SK-N-DZ (cell line): ENCODE measurements at places on chromosomes 1 and 21.

- DNase-seq: no peak
These were observed 58.2 kb downstream of the FNBP1L start for GRCh38 chr1:93506126-93506525.

DNA sequence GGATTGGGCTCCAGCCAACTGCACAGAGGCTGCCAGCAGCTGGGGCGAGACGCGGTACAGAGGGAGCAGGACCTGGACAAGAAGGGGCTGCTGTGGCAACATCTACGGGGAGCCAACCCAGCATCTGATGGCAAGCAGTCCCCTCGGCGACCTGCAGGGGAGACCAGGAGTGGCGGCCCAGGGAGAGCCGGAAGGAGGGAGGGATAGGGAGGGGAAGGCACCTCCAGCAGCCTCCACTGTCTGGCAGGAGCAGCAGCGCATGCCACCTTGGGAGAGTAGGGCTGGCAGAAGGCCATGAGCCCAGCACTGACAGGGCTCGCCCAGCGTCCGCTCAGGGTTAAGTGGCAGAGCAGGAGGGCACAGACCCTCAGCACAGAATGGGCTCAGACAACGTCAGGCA, 17.3 kb downstream of the CHD5 start:
- no peak for DNase-seq

GRCh38 chr1:223827193-223827663, 18.5 kb downstream of the TP53BP2 start:
- DNase-seq: no peak

DNA sequence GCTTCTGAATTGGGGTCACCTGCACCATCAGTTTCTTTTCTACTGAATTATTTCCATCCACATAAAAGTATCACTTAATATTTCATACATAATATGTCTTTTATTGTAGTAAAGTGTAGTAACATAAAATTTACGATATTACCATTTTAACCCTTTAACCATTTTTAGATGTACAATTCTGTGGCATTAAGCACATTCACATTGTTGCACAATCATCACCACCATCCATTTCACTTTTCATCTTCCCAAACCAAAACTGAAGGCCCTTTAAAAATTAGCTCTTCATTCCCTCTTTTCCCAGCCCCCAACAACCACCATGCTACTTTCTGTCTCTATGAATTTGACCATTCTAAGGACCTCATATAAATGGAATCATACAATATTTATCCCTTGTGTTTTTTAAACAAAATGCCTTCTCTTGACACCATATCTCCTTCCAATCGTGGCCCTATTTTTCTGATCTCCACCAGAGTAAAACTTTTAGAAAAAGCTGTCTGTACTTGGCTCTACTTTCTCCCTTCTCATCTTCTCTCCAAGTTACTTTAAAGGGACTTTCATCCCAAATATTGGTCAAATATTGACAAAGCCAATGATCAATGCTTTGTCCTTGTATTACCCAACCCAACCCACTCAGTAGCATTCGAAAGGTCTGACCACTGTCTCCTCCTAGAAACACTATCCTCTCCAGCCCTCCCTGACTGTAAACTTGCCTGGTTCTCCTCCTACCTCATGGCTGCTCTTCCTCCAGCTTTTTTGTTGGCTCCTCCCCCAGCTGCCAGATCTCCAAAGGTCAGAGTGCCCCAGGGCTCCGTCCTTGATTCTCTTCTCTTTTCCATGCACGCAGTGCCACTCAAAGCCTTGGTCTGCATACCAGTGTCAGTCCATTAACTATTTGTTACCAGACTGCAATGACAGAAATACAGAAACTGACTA, 44.7 kb downstream of the SLC30A10 start:
- no peak for DNase-seq

GRCh38 chr1:48627486-48627885, 149.2 kb downstream of the BEND5 start:
- no peak for DNase-seq

DNA sequence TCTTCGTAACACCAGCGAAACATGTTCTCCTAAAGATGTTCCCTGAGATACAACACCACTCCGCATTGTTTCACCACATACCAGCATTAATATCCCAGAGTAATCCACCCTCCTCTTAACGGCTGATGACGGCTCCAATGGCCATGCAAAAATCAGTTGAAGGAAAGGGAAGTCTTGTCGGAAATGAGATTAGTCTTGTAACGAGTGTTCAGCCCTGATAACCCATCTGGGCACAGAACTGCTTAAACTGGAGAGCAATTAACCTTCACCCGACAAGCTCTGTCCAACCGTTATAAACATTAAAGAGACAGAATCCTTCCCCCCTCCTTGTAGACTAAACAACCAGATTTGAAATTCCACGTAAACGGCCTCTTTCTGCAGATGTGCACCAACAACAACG, 21.9 kb downstream of the ERG start:
- DNase-seq: no peak

DNA sequence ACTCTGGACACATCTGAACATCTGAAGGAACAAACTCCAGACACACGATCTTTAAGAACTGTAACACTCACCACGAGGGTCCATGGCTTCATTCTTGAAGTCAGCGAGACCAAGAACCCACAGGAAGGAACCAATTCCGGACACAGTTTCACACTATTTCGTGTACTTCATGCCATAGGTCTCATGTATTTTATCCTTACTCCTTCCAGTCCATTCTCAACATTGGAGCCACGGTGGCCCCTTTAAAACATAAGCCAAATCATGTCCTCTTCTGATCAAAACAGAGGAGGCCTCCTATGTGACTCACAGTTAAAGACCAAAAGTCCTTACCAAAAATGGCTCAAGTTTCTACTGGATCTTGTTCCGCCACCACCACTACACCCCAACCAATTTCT, 29.8 kb upstream of the RCOR3 start:
- DNase-seq: no peak

DNA sequence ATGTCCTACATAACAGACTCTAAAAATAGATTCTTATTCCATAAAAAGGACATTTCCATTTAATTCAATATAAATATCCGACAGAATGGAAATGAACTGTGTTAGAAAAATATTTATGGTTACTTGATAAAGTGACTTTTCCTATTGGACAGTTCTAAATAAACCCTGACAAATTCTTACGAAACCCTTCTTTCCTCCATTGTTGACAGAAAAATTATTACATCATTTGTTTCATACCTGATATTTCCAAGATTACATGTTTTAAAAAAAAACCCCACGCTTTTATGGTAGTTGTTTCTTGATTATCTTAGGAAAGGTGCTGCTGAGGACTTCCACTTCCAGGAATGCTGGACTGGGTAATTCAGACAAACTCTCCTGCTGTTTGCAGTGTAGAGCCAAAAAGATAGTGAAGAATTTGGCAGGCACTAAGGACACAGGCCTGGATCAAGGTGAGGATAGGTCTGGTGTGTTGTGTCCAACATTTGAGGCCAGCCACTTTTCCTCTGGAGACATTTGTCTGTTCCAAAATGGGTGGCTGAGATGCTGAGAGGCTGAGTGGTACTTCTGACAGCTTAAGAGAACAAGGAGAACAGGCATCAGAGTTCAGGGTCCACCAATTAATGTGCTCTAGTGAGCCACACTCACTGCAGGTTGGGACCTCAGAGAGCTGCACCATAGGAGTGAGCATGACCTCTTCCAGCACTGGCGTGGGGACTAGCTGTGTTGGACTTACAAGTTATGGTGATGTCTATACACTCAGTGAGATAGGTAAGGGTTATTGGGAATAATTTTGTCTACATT, 7.0 kb upstream of the C1orf116 start:
- DNase-seq: no peak

GRCh38 chr1:200979574-200980451, 43.7 kb downstream of the KIF21B start:
- peak; percentile 45 for DNase-seq

- DNase-seq: peak; percentile 43
These were observed 56.2 kb downstream of the FCRL5 start for GRCh38 chr1:157496121-157496526.

DNA sequence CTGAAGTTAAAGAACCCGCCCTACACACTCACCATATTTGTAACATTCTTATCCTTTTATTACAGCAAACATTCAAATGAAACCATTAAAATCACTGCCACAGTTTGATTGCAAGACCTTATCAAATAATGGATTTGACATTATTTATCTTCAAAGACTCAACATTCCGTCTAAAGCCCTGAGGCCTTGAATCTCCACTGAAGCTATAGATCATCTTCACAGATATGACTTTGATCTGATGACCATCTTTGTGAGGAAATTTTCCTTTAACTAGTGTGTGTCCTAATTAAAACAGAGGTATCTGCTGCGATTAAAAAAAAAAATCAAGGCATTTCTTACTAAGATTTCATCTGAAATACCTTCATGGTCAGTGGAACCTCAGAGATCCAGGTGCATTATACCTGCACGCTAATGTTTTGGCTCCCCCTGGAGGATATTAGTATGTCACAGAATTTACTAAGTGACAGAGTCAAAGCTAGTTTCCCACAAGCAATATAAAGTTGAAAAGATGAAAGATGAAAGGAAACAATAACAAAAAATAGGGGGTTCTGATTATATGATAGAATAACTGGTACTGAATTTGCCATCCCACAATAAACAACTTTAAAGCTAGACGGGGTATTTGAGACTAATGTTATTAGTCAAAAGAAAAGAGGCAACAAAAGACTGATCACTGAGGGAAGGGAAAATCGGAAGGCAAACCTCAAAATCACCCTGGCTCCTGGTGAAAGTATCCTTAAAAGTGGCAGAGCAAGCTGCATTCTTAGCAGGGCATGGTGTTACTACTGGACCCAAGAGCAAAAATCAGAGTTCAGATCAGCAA, 923.4 kb downstream of the NCAM2 start:
- peak; percentile 36 for DNase-seq

- DNase-seq: no peak
These were observed 5.0 kb upstream of the GLRX2 start for GRCh38 chr1:193110246-193110645.

GRCh38 chr1:167483790-167484189, 34.5 kb downstream of the CD247 start:
- no peak for DNase-seq

GRCh38 chr1:36083219-36083618, 675 bp upstream of the TEKT2 start:
- DNase-seq: no peak

DNA sequence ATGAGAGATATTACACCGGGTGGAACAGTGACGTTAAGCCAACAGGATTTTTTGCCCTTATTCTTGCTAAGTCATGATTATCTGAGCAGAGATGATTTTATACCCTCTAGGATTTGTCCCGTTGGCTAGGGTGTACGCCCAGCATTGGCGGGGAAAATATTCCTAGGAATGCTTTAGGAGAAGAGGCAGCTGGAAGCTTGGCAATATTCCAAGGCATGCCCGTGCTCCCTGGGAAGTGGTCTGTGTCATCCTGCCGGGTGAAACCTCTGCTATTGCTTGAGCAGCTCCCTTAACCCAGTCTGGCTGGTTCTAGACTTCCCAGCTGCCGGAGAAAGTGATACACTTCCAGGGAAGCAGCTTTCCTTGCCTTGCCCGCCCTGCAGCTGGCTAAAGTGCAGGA, 16.2 kb downstream of the CHRNB2 start:
- DNase-seq: no peak

GRCh38 chr1:110004583-110004982, 20.0 kb downstream of the AHCYL1 start:
- no peak for DNase-seq

DNA sequence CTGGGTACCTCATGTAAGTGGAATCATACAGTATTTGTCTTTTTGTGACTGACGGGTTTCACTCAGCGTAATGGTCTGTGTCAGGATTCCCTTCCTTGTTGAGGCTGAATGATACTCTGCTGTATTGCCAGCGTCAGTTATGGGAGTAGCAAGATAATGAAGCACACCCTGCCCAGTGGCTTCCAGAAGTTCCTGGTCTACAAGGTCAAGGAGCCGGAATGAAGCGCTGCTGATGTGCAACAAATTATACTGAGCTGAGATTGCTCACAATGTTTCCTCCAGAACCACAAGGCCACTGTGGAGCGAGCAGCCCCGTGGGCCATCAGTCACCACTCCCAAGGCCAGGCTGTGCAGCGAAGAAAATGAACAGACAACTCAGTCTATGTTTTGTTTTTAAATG, 24.0 kb upstream of the TDRD10 start:
- no peak for DNase-seq

DNA sequence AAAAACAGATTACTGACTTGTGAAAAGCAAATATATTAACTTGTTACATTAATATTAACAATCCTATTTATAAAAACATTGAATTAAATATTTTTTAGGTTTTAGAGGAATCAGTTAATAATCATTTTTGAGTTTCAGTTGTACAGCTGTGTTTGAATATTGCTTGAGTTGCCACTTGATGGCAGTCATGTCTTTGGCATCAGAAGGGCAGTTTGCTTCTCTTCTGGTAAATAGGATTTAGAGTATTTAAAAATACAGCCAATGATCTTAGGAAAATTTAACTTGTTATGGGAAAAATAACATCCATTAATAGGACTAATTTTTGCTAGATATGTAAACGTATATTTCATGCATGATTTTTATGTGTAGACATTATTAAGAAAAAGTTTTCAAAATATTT, 234.1 kb downstream of the NCAM2 start:
- DNase-seq: peak; percentile 42

DNA sequence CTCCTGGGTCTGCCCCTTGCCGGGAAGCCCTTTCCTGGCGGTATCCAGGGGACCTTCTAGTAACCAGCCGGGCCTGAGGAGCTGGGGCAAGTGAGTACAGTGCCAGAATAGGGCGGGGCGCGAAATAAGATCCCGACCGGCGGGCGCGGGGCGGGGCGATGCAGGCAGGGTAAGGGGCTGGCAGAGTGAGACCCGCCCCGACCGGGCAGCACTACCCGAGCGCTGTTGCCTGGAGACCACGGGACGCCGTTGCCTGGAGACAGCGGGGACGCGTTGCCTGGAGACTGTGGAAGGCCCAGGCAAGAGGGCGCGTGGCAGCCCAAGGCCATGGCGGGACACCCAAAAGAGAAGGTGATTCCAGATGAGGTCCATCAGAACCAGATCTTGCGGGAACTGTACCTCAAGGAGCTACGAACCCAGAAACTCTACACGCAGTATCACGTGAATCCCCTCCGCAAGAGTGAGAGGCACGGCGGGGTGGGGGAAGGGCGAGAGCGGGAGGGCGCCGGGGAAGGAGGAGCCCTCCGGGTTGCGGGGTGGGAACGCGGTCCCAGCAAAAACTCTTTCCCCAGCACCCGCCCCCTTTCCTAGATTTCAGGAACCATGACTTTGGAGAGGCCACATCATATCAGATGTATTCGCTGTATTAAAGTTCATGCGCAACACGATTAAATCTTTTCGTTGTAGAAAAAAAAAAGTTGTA, 24.3 kb downstream of the EBNA1BP2 start:
- peak; percentile 81 for DNase-seq
